ENCODE measurements at places on chromosomes 3 and 15. TPM values are rescaled to one million over a fixed set of nuclear protein-coding genes. Genes with fewer than 3 reads are reported as not detected.

- DNase-seq, result no peak
- no peak overlapping the region for H3K27ac ChIP-seq
Observed at GRCh38 chr3:127608362-127608718, 10.1 kb downstream of the MCM2 start.

DNA sequence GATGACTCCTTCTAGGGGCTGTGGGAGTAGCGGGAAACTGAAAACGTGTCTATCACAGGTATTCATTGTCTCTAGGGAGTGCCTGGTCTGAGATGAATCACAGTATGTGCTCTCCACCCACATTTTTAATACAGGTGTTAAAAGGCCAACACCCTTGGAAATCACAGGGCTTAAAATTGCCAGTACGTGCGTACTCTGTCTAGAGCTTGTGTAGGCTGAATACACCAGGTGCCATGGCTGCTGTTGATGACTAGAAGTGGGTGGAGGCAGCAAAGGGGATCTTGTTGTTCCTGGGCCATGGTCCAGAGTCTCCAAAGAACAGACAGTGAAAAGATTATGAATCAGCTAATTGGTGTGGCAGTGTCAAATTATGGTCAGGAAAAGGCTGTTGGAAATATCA lies 35.1 kb upstream of the P3H2 start:
- peak; percentile 25 for DNase-seq
- H3K27ac ChIP-seq, result peak overlapping the region; percentile 49
- peaks cover 11% of the 10 kb centered on the region for H3K4me1 ChIP-seq
- no peak overlapping the region for H3K4me3 ChIP-seq

The ACP3 gene
- 7.7 TPM for total RNA-seq

GRCh38 chr3:123767009-123767372 lies 117.1 kb downstream of the MYLK start:
- H3K27me3 ChIP-seq, result no peaks in the 10 kb centered on the region
- no peak overlapping the region for H3K27ac ChIP-seq
- DNase-seq, result no peak
- H3K4me3 ChIP-seq, result no peak overlapping the region
- H3K4me1 ChIP-seq, result peaks cover 10% of the 10 kb centered on the region

The PLCL2 gene
- 14.2 TPM for total RNA-seq

The DNAJA4 gene
- total RNA-seq, result 3.2 TPM

GRCh38 chr15:72272997-72273352 lies 621 bp upstream of the PARP6 start:
- no peaks in the 10 kb centered on the region for H3K36me3 ChIP-seq
- DNase-seq, result no peak
- no peaks in the 10 kb centered on the region for H3K27me3 ChIP-seq
- peaks cover 11% of the 10 kb centered on the region for H3K4me1 ChIP-seq
- H3K27ac ChIP-seq, result peak overlapping the region; percentile 42

DNA sequence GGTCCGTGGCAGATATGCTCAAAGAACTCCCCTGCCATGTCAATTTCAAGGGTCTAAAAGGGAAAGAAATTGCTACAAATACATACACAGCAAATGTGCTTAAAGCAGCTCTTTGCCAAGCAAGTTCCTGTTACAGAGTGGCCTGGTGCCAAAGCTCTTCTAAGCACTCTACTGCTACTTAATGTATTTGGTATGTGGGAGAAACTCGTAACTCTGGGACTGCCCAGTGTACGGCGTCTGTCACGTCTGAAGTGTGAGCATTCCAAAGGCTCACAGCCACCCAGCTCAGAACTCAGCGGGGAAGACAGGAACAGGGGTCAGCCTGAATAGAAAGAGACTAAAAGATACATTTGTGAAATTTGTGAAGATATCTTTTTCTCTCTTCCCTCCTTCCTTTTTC lies 54.6 kb downstream of the RBMS3 start:
- peak; percentile 92 for DNase-seq
- H3K36me3 ChIP-seq, result no peaks in the 10 kb centered on the region
- H3K27ac ChIP-seq, result peak overlapping the region; percentile 88
- peaks cover 25% of the 10 kb centered on the region for H3K4me1 ChIP-seq
- H3K4me3 ChIP-seq, result no peak overlapping the region

- peak overlapping the region; percentile 58 for H3K27ac ChIP-seq
- H3K4me3 ChIP-seq, result no peak overlapping the region
- H3K27me3 ChIP-seq, result no peaks in the 10 kb centered on the region
- peaks cover 14% of the 10 kb centered on the region for H3K4me1 ChIP-seq
- no peak for DNase-seq
Observed at GRCh38 chr3:45607790-45608189, 13.2 kb downstream of the LIMD1 start.

DNA sequence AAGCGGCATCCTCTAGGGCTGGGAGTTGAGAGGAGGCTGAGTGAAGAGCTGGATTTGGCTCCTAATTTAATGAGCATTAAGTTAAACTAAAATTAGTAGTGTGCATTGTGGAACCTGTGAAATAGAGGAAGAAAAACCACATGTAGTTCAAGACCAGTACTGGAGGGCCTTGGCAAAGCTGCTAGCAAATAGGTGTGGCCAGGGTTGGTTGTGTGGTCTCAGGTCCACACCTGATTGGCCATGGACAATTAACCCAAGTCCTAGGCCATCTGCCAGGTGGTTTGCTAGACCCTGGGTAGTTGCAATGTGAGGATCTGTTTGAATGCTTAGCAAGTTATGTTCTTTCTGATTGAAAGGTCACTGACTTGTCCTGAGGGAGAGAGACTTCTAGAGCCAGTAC lies 275.5 kb downstream of the PDCD6IP start:
- H3K27me3 ChIP-seq, result no peaks in the 10 kb centered on the region
- no peak for DNase-seq
- no peaks in the 10 kb centered on the region for H3K36me3 ChIP-seq
- no peak overlapping the region for H3K4me3 ChIP-seq

DNA sequence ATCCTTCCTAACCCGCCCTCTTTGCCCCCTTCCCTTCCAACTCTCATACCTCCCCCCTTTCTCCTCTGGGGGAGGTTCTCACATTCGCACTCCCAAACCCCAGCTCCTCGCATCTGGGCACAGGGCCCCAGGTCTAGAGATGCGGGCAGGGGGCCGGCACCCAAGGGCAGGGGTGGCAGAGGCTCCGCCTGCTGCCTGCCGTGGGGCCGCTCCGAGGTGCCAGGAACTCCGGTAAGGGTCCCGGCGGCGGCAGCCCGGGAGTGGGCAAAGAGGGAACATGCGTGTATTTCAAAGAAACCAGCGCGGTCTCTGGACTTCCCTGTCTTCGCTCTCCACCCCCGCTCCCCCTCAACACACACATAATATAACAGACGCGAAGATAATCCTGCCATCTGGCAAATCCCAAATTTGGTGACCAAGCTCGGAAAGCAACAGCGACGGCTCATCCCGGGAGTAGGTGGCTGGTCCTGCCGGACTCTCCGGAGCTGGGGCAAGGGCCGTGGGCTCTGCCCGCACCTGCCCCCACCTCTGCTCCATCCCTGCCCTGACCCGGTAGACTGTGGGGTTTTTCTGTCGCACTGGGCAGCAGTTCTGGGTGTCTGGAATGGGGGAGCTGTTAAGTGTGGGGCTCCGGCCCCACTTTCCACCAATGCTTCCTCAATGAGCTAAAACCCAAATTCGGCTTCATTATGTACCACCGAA lies 31.0 kb downstream of the NR2F2 start:
- no peak for DNase-seq
- H3K27ac ChIP-seq, result no peak overlapping the region
- peaks cover 94% of the 10 kb centered on the region for H3K27me3 ChIP-seq
- no peak overlapping the region for H3K4me3 ChIP-seq

DNA sequence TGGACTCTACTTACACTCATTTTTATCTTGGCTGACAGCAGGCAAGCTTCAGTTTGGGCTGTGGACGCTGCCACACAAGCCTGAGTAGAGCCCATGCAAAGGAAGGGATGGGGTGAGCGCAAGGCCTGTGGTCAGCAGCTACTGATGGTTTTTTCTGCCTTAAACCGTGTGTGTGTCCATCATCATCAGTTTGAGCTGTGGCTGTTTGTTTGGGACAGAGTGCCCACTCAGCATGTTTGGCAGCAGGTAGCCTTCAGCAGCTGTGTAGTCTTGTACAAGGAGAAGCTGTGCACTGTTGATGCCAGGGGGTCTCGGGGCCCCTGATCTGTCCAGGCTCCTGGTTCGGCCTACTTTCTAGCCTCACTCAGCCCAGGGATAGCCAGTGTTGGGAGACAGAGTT lies 3.5 kb downstream of the RBM15B start:
- no peak for DNase-seq
- no peak overlapping the region for H3K27ac ChIP-seq
- H3K36me3 ChIP-seq, result peaks cover 3% of the 10 kb centered on the region
- H3K4me3 ChIP-seq, result no peak overlapping the region
- no peaks in the 10 kb centered on the region for H3K27me3 ChIP-seq

The DPPA4 gene
- 11.4 TPM for total RNA-seq

GRCh38 chr3:180409883-180410282 lies 192.1 kb upstream of the TTC14 start:
- no peaks in the 10 kb centered on the region for H3K27me3 ChIP-seq
- H3K36me3 ChIP-seq, result no peaks in the 10 kb centered on the region
- H3K27ac ChIP-seq, result no peak overlapping the region
- no peak for DNase-seq
- H3K4me1 ChIP-seq, result no peaks in the 10 kb centered on the region
- no peak overlapping the region for H3K4me3 ChIP-seq

All from hepatocyte (in vitro differentiated cells).